ENCODE measurements at places on chromosomes 1 and 21.

DNA sequence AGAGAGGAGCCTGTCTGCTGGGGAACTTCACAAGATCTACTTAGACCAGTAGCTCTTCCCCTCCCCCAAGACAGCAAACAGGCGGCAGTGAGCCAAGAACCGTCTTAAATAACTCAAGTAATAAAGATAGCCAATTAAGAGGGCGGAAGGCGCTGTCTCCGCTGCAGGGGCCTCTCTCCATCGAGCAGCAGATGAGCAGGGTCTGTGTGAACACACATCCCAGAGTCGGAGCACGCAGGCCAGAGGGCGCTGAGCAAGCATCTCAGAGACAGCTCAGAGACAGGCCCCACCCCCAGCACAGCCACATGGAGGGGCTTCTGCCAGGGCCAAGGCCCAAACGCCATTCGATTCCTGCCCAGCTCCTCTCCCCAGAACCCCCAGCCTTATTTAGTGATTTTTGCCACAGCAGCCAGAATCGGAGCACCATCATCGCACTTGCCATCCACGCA, 11.1 kb downstream of the IFFO2 start:
- DNase-seq, result no peak

- DNase-seq, result no peak
These were observed 7.6 kb downstream of the CHD5 start for GRCh38 chr1:6172549-6172948.

DNA sequence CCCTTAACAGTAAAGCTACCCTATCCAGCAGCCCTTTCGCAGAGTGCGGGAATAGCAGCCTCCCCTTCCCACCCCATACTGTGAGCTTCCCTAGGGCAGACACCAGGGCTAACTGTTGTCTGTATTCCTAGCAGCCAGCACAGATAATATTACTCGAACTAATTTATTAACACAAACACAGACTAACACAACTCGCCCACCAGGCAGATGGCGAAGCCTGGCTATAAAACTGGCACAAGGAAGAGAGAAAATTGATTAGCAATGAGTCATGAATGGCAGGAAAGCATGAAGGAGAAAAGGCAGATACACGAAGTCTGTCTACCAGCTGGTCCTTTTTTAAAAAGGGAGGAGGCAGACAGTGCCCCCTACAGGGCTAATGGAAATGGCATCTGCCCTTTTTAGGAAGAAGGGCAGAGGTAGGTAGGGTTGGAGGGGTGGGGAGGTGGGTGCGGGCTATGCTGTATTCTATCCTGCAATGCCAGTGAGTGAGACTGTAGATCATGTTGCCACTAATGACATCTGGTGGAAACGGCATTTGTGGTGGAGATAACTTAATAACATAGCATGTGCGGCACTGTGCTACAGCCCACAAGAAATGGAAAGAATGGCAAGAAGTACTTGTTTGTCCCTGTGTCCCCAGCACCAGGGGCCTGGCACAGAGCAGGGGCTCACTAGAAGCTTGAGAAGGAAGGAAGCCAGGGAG, 30.6 kb upstream of the CTPS1 start:
- peak; percentile 76 for DNase-seq

- DNase-seq, result no peak
These were observed 5.4 kb downstream of the TPRG1L start for GRCh38 chr1:3630161-3630611.

GRCh38 chr21:43814215-43815106, 25.1 kb downstream of the RRP1 start:
- no peak for DNase-seq

- DNase-seq, result no peak
These were observed 64.6 kb downstream of the GRIK1 start for GRCh38 chr21:29875036-29875716.

GRCh38 chr21:33411949-33412430, 8.8 kb downstream of the IFNGR2 start:
- no peak for DNase-seq

DNA sequence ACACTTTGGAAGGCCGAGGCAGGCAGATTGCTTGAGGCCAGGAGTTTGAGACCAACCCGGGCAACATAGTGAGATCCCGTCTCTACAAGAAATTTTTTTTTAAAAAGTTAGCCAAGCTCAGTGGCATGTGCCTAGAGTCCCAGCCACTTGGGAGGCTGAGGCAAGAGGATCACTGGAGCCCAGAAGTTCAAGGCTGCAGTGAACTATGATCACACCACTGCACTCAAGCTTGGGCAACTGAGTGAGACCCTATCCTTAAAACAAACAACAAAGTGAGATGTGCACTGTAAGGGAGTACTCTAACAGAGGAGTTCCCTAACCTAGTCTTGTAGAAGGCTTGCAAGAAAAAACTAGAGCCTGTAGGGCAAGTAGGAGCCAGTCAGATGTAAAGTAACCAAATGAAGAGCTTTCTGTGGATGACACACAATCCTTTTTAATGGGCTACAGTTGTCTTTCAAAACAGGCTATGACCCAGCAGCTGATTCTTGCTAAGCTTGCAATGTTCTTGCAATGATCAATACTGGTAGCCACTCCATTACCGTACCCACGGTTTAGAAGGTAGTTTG, 38.0 kb upstream of the SRP9 start:
- DNase-seq, result no peak

DNA sequence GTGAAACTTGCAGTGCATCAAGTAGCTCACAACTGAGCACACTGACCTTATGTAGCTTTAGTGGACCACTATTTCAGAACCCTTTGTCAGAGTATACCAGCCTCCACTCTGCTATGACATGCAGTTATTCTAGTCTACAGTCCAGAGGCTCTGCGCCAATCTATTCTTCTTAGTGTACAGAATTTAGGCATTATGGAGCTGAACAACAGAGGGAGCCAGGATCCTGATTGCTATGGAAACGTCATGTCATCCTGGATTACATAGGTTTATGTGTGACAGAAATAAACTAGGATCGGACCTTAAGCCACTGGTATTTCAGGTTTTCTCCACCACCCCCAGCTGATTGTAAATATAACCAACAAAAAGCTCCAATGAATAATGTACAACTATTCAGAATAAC, 48.1 kb upstream of the EEIG2 start:
- no peak for DNase-seq

DNA sequence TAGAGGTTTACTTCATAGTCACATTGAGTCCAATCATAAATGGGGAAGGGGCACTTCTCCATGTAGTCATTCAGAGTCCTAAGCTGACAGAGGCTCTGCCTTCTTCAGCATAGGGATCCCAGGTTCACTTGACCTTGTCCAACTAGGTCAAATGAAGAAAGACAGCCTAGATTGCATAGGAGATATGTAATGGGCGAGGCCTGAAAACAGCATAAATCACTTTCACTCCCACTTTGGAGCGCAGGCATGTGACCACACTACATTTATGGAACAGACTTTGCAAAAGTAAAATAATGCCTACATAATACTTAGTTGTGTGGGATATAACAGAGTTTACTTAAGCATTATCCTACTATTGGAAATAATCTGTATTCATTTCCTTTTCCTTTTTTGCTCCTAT, 51.7 kb downstream of the HOOK1 start:
- no peak for DNase-seq

DNA sequence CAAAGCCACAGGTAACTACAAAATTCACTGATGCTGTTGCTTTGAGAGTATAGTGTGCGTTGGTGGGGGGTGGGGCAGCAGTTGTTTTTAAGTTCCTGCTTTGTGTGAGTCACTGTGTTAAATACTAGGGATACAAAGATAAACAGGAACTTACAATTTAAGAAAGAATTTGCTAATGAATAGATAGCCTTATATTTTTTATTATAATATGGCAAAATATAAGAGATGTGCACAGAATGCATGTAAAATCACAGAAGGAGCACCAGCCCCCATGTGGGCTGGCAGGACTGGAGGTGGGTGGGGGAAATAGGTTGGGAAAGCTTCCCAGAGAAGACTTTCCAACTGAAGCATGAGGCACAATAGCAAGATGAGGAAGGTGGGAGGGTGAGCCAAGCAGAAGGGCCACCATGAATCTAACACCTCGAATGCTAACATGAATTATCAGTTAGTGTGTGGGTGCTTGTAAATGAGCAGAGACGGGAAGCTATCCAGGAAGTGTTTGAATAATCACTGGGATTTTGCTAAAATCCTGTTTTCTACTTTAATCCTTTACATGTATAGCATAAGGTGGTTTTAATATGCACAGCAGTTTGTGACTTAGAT, 57.0 kb upstream of the RAVER2 start:
- DNase-seq, result peak; percentile 52

DNA sequence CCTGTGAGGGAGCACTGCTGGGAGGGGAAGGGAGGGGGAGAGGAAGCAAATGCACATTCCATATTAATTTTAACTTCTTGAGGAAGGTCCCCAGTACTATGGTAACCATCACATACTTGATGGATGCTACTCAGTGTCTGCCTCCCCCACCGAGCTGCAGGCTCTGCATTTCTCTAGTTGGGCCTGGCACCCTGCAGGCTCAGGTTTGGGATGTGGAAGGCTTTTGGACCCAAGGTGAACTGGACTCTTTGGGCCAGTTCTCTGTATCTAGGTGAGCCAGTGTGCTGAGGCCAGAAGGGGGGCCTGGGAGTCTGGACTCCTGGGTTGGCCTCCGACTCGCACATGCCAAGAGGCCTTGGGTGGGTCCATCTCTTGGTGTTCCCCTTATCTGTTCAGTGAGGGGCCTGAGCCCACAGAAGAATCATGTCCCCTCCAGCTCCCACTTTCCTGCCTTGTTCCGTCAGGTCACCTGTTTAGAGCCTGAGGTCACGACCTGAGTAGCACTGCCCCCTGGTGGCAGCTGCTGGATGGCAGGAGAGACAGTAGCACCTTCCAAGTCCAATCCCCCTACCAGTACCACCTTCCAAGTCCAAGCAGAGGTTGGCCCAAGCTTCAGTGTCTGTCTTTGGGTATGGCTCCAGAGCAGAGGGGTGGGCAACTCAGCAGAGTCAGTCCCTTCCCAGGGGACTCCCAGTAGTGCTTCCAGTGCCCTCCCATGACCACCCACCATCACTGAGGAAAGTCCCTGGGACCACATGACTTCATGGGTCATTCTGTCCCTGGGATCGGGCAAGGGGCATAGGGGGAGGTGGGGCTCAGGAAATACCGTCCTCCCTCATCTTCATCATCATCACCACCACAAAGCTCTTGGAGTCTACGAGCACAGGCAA, 241.8 kb downstream of the TRABD2B start:
- DNase-seq, result no peak

DNA sequence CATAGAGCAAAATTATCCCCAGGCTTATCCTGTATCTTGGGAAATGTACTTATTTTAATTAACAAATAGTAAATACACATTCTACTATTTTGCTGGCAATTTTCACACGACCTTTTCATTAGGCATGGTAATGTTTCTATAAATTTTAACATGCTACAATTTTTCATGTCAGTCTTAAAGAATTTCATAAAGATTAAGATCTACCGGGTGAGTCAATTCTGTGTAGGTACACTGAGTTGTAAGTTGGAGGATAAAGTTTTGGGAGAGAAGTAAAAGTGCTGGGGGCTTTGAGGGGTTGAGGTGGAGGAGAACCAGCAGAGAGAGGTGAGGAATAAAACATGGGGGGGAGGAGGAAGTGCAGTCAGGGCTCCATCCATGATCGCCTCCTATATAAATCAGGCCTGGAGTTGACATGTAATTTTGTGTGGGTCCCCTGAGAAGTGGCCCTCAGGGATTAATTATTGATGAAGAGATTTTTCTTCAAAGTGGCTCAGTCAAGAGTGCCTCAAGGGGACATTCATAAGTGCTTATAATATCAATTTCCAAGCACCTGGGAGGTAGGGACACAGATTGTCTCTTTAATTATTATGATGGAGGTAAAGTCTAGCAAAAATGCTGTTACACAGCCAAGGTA, 7.2 kb downstream of the DPYD start:
- no peak for DNase-seq

- DNase-seq, result no peak
These were observed 1609.6 kb upstream of the B3GALT2 start for GRCh38 chr1:194795917-194796593.

DNA sequence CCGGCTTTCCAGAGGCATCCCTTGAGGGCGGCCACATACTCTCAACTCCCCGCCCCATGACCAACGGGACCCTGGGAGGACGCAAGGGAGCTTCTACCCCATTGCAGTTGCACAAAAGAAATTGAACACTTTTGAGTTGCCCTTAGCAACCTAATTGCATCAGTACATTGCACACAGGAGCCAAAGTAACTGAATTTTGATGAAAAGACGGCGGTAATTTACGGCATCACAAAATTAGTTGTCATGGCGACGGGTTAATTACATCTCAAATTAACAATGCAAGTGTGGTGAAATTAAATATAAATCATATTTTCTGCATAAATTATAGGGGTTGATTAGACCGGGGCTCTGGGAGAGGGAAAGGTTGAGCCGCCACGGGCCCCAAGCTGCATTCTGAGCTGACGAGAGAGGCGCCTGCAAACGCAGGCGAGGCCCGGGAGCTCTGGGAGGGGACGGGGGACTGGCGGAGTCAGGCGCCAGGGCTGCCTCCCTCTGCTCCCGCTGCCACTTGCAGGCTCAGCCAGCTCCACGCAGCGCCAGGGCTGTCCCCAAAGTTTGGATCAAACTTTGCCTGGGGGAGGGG, 61.4 kb downstream of the CASZ1 start:
- DNase-seq, result no peak

DNA sequence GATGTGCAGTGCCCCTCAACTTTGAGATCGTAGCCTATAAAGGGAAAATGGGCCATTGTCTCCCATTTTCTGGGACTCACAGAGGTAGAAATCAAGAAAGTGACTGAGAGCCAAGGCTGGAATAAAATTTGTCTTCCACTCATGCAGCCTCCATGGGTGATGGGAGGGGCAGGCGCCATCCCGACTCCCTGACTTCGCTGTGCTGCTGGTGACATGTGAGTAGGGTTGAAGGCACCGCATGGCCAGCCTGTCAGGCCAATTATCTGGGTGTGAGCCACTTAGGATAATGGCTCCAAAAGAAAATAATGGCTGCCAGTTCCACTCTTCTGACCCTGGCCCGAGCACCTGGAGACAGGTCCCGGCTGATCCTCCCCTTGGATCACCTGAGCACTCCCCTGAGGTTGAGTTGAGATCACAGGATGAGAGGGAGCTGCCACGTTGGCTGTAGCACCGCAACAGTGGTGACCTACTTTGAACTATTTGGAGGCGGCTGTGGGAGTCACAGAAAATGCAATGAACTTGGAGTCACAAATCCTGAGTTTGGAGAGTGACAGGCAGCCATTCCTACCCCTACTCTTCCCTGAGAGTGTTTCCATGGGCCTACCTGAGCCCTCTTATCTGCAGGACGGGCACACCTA, 26.3 kb downstream of the CAPN9 start:
- no peak for DNase-seq

DNA sequence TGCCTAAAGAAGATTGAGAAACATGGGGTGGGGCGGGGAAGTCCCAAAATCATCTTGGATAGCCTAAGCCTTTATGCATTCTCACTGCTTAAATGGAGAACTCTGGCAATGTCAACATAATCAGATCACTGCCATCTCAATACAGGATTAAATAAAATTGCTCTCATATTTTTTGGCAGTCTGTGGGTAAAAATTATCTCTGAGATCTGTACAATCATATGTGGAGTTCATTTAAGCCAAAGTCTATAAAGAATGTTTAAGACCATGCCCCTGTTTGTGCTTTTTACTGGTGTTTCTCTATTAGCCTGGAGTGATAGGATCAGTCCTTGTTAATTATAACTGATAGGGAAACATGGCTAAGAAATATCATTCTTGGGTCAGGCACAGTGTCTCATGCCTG, 136.3 kb downstream of the GPR52 start:
- no peak for DNase-seq
